AG20443 (cell line): ENCODE measurements at places on chromosomes 12 and 14.

DNA sequence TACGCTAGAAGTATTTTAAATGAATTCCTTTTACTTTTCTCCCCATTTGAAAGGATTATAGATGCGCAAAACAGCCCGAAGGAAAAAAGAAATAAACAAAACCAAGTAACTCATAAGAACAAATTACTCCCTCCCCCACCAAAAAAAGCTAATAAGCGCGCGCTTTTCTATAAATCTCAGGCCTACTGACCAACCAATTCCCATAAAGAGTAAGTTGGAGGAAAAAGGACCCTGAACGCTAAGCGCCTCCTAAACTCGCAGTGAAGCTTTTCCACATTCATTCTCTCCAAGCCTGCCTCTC, 588 bp downstream of the MBIP start:
- DNase-seq, result no peak

GRCh38 chr12:99493197-99493596, 154.4 kb upstream of the GARIN6 start:
- no peak for DNase-seq

DNA sequence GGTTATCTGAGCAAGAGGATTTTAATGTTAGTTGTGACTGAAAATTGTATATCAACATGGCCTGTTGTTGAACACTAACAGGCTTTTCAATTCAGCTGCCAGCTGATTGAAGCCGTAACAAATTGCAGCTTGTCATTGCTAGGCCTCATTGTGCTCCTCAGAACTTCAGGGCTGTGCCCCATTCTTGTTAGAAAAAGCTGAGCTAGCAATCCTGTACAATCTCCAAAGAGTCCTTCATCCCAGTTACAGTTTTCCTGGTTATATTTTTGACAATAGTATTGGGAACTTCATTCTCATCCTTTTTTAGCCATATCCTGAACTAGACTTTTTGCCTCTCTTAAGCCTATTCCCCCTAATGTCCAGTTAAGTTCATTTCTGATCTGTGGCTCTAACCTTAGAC, 564.1 kb upstream of the ATXN7L3B start:
- DNase-seq, result no peak

GRCh38 chr14:38257507-38257906, 1.6 kb upstream of the CLEC14A start:
- DNase-seq, result no peak

GRCh38 chr14:103353362-103353761, 19.3 kb downstream of the EIF5 start:
- DNase-seq, result no peak

DNA sequence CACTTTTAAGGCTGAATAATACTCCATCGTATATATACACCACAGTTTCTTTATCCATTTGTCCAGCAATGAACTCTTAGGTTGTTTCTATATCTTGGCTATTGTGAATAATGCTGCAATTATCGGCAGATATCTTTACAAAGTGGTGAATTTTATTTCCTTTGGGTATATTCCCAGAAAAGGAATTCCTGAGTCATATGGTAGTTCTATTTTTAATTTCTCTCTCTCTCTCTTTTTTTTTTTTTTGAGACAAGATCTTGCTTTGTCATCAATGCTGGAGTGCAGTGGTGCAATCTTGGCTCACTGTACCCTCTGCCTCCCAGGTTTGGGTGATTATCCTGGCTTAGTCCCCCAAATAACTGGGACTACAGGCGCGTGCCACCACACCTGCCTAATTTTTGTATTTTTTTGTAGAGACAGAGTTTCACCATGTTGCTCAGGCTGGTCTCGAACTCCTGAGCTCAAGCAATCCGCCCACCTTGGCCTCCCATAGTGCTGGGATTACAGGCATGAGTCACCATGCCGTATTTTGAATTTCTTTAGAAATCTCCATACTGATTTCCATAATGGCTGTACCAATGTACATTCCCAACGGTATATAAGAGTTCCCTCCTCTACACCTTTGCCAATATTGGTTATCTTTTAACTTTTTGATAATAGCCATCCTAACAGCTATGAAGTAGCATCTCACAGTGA, 98.4 kb downstream of the EFCAB11 start:
- peak; percentile 31 for DNase-seq

- DNase-seq, result no peak
These were observed 158.5 kb upstream of the PLEKHG7 start for GRCh38 chr12:92544322-92544721.

GRCh38 chr12:100668945-100669536, 95.6 kb downstream of the GAS2L3 start:
- peak; percentile 85 for DNase-seq

- no peak for DNase-seq
These were observed 22.4 kb downstream of the XRCC3 start for GRCh38 chr14:103692871-103693270.

DNA sequence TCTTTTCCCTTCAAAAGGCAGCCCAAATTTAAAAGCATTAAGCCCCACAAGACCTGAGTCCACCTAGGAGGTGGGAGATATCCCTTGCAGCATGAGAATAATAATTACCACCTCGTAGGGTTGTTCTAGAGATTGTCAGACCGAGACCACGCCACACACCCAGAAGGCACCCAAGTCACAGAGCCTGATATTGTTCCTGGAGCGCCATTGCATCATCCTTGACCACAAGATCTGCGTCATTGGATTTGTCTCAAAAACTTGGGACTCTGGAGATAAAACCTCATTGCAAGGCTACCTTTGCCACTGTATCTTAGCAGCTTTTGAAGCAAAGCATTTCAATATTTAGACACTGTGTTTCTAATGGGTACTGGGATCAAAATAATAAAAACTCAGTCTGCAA, 29.4 kb upstream of the PPP2R5C start:
- no peak for DNase-seq

- no peak for DNase-seq
These were observed 3.1 kb upstream of the KIF26A start for GRCh38 chr14:104135121-104135903.

- no peak for DNase-seq
These were observed 8.0 kb upstream of the C12orf42 start for GRCh38 chr12:103503546-103504480.

DNA sequence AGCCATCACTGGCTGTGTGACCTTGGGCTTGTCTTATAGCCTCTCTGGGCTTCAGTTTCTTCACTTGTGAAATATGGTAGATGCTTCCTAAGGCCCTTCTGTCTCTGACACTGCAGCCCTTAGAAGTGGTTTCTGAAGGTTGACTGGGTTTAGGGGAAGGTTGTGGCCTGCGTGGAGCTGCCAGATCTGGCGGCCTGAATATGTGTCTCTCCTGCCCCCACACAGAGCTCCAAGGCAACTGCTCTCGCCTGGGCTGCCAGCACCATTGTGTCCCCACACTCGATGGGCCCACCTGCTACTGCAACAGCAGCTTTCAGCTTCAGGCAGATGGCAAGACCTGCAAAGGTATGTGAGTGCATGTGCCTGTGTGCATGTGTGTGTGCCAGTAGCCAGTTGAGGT, 4.0 kb downstream of the LRP1-AS start:
- no peak for DNase-seq

GRCh38 chr14:105533391-105533790, 7.0 kb downstream of the TMEM121 start:
- no peak for DNase-seq

DNA sequence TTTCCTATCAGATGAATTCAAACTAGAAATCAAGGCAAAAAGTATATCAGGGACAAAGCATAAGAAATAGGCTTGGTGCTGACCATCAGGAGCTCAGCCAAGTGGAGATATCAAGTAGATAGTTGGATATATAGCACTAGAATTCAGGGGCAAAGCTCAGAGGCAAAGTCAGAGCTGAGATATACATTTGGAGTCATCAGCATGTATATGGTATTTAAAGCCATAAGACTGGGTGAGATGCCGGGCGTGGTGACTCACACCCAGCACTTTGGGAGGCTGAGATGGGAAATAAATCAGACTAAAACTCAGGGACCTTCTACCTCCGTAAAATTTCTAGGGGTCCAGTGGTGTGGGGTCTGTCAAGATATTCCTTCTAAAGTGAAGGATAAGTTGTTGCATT, 38.9 kb upstream of the LIMA1 start:
- no peak for DNase-seq

DNA sequence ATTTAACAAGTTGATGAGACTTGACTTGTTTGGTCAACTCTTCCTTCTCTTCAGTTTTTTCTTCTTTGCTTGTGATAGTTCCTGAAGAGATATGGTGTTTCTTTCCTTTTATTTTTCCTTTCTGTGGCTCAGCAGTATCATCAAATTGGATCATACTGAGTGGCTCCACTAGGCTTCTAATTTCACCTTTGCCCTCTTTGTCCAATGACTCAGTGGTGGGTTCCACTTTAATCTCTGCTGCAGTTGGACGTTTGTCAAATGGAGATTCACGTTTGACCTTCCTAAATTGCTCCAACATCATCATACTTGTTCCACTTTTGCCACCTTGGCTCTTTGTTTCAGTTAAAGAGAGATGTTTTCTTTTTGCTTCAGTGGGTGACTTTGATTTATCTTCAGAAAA, 41.5 kb downstream of the FAM186A start:
- DNase-seq, result no peak

DNA sequence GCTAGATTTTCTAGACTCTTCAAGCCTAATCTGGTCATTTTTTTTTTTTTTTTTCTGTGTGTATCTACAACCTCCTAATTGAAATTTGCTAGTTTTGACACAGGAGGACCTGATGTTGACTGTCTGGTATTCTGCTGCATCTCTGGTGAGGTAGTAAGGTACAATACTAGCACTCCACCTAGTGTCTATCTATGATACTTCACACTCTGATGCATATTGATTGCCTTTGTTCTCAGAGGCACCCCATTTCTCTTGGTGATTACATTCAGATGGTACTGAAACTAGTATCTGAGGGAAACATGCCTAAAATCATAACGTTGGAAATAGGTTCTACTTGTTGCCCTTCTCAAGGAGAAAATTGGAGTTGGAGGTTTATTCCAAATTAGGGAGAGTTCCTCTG, 930.5 kb upstream of the NOVA1 start:
- DNase-seq, result no peak

GRCh38 chr14:76664790-76665189, 96.5 kb upstream of the VASH1 start:
- no peak for DNase-seq

GRCh38 chr14:36281309-36281708, 39.1 kb downstream of the MBIP start:
- no peak for DNase-seq

DNA sequence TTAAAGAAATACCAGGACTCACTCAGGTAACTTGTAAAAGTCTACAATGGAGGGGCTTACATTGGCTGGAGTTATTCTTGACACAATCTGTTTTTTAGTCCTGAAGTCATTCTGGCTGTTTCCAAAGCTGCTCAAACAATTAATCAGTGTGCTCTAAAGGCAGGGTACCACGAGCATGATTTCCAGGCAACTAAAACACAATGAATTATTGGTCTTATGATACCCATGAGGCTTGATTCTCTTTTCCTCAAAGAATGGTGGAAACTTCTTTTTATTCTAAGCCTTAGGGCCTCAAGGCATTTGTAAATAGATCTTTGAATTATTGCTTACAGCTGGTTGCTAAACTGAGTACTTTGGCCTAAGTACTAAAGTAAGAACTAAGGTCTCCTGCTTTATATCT, 199.8 kb upstream of the PDZRN4 start:
- DNase-seq, result no peak

- no peak for DNase-seq
These were observed 140.7 kb upstream of the CCDC198 start for GRCh38 chr14:57634335-57634734.

DNA sequence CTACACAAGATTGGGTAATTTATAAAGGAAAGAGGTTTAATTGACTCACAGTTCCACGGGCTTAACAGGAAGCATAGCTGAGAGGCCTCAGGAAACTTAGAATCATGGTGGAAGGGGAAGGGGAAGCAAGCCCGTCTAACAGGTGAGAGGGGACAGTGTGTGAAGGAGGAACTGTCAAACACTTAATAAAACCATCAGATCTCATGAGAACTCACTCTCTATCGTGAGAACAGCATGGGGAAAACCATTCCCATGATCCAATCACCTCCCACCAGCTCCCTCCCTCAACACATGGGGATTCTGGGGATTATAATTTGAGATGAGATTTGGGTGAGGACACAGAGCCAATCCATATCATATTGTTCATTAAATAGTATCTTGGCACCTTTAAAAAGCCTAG, 56.1 kb downstream of the EPS8 start:
- DNase-seq, result no peak

- DNase-seq, result peak; percentile 47
These were observed 23.5 kb upstream of the C12orf50 start for GRCh38 chr12:88052686-88053085.

GRCh38 chr12:49030714-49031572, 12.4 kb upstream of the PRKAG1 start:
- DNase-seq, result no peak

GRCh38 chr14:88386256-88386794, 868 bp downstream of the SPATA7 start:
- no peak for DNase-seq

- DNase-seq, result peak; percentile 24
These were observed 2.5 kb downstream of the FUT8 start for GRCh38 chr14:65414961-65415589.
